AG20443 (cell line): ENCODE measurements at places on chromosomes 7 and 10.
A peak's percentile ranks its signal among the peaks of the same experiment; 100 is the strongest.

- DNase-seq: no peak
These were observed 4.8 kb downstream of the BTRC start for GRCh38 chr10:101358706-101359300.

DNA sequence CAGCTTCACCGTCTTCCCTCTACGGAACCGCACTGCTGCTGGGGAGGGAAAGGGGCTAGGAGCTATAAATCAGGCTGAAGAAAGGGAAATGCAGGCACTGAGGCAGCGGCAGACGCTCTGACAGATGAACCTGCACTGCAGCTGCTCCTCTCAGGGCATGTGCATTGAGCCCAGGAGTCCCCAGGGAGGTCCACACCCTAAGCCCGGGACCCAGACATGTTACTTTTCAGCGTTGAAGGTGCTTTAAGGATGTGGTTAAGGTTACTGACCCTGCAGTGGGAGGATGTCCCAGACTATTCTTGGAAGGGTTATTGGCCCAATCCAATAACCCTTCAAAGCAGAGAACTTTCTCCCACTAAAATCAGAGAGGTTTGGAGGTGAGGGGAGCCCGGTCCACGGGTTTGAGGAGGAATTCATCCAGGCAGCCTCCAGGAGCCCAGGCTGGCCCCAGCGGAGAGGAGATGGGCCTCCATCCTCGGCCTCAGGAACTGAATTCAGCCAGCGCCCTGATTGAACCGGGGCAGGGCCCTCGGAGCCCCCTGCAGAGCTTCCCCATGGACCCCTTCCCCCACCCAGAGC lies 75.4 kb downstream of the ADARB2 start:
- DNase-seq: no peak

DNA sequence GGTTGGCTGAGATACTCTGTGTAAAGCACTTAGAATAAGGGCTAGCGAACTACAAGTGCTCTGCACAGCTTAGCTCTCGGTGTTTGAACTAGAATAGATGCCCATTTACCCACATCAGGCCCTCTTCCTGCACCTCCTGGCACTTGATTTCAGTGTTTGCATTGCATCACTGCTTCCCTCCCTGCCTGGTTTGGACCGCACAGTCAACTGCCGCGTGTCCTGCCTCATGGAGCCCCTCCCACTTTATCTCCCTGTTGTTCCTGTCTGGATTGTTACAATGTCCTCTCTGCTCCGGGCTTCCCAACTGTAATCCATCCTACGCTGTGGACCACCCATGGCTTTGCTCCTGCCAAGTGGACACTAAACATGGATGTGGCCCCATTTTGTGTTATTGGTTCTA lies 2.3 kb downstream of the FAM107B start:
- DNase-seq: no peak

DNA sequence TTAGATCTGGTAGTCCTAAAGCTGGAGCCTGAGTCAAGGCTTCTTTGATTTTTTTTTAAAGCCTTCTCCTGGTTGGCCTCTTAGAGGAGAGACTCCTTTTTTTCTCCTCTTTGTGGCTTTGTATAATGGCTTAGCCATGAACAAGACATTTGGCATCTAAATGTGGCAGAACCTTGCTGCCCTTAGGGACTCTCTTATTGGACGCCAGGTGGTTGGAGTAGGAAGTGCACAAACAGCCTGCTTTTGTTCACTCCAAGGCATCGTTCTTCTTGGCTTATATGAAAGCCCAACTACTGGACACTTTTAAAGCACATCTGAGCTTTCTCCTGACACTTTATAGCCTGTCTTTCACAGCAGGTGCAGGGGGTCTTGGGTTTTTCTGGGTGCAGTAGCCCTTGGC lies 25.0 kb downstream of the ZPBP start:
- peak; percentile 29 for DNase-seq

DNA sequence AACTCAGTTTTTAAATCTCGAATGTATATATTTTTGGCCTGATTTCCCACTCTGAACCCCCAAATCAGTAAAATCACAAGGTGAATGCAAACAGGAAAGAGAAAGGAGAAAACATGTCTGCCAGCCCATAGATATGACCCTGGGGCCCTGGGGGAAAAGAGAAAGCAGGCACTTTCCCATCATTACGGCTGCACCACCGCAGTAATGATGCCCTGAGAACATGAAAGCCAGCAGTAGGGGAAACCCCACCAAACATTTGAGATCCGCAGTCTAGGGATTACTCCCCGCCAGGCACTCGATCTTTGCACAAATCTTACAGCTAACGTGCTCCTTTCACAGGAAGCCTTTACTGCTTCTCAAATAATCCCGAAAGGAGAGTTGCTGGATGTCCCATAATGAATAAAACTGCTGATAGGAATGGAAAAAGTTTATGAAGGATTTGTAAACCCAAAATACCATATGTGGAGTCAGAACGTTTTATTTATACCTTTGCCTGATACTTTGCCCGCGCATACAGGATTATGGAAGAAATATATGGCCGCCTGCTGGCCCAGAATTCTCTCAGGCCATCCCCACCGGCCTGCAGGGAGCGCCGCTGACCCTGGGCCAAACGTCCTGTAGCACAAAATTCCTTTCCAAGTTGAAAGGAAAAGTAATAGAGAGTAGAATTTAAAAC lies 180.0 kb upstream of the INHBA start:
- no peak for DNase-seq

- DNase-seq: no peak
These were observed 44.6 kb downstream of the COL28A1 start for GRCh38 chr7:7491044-7491443.

DNA sequence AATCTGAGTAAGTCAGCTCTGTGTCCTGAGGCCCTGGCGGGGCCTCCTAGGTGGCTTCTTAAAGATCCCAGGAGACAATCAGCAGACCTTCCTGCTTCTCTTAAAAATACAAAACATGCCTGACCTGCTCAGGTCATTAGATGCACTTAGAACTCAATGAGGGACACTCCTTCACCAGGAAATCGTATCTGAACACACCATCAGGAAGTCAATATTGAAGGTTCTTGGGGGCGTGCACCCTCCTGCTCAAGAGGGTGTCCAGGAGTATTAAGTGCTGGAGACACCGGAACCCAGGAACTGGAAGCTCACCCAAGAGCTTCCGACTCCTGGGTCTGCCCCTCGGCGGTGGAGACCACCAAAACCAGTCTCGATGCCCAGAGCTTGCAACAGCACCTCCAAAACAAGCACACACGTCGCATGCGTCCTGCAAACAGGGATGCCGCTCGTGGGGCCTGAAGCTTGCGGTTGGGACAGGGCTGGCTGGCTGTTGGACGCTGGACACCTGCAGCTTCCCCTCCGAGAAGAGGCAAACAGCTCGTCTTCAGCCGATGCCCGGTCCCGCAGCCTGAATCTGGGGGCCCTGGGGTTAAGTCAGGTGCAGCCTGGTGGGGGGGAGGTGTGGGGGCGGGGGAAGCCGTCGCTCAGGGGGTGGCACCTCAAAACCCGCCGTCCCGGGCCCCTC lies 803 bp downstream of the RAPGEF5 start:
- DNase-seq: peak; percentile 18

DNA sequence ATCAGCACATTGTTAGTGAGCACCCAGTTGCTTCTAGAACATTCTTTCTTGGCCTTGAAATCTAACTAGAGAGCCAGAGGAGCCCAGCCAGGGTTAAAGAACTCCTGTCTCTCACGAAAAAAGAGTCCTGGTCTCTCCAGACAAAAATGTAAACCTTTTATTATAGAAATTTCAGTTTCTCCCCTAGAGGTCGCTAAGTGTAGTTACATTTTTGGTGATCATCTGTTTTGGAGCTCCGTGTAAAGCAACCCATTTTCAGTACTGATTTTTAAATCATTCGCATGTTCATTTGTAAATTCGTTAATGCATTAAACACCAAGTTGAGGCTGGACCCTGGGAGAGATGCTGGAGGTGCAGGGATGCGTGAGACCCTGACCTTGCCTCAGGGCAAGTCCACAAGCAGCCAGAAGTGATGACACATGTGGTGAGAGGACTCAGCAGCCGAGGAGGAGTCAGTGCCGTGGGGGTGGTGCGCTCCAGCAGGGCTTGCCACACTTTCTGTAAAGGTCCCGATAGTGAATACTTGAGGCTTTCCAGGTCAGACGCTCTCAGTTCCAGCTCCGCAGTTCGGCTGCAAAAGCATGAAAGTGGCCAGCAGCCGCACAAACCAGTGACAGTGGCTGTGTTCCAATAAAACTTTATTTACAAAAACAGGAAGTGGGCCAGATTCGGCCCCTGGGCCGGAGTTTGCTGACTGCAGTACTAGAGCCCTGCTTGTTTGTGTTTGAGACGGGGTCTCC lies 578.6 kb upstream of the FOXK1 start:
- no peak for DNase-seq

- no peak for DNase-seq
These were observed 15.5 kb upstream of the ICA1 start for GRCh38 chr7:8277394-8277982.

DNA sequence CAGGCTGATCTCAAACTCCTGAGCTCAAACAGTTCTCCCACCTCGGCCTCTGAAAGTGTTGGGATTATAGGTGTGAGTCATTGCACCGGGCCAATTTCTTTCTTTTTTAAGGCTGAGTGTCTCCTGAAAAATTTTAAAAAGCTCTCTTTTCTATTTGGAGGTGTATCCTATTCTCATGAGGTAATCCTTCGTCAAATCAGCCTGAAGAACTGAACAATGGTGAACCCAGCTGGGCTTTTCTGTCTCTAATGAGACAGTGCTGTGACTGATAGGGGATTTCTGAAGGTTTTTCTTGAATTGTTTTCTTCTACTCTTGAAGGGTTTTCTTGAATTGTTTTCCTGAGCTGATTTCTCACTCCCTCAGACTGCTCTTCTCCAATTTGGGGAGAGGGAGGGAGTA lies 30.9 kb upstream of the CALU start:
- no peak for DNase-seq

- no peak for DNase-seq
These were observed 227.7 kb downstream of the FANK1 start for GRCh38 chr10:126124046-126124445.

DNA sequence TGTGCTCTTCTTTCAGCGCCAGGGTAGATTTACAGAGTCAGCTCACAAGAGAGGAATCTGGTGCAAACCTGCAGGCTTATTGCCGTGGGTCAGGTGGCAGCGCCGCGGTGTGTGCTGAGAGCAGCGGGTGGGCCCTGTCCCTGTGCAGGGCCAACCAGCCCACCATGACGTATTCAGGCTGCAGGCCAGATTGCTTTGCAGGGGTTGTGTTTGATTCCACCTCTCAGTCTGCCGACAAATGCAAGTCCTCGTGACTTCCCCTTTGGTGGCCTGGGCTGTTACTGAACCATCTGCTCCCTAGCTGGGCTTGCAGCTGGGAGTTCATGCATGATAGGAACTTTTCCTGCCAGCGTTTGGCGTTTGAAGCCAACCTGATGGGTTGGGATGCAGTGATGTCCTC lies 66.7 kb upstream of the LEP start:
- DNase-seq: no peak

DNA sequence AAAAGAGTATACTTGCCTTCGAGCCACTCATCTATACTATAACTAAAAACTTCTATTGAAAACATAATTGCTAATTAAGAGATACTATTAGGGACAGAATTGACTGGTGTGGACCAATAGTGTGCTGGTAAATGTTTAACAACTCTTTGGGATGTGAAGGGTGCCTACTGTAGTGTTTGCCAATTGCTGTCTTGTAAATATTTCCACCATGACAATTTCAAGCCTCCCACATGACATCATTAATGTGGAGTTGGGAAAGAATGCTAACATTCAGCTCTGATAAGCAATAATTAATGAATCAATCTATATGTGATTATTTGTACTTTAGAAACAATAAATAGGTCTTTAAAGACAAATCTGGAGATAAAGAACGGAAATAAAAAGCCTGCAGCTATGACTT lies 136.8 kb downstream of the DGKB start:
- no peak for DNase-seq

DNA sequence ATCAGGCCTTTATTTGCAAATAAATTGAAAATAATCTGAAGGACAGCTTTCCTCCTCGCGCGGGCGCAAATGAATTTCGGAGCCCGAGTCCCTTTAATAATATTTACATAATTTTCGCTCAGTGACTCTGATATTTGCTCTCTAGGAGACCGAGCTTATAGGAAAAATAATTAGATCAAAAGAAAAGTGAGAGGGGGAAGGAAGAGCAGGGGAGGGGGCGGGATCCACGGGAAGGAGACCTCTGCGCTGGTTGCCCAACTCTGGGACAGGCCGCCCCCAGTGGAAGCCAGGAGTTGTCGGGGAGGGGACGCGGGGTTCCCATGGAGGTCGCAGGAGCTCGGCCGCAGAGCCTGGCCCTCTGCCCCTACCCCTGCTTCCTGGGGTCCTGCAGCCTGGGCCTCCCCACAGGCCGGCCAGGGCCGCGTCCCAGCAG lies 5.8 kb downstream of the UNCX start:
- no peak for DNase-seq

- DNase-seq: no peak
These were observed 50.3 kb downstream of the TPK1 start for GRCh38 chr7:144785521-144785920.

- peak; percentile 35 for DNase-seq
These were observed 8.8 kb downstream of the OGDH start for GRCh38 chr7:44615149-44615611.

GRCh38 chr7:35630024-35630972 lies 64.6 kb downstream of the HERPUD2 start:
- peak; percentile 50 for DNase-seq

DNA sequence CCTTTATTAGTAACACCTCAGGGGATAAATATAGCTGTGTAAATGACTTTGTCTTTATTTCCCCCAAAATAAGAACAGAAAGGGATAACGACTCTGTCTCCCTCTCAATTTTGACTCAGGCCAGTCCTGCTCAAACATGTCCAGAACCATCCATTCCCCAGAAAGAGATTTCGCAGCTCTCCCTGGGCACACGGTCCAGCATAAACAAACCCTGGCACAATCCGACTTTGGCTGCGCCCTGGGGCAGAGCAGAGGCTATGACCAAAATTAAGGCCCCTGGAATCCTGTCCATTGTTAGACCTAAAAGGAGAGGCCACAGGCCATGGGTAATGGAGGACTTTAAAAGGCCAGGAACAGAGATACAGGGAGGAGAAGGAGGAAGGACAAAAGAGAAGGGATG lies 99.1 kb downstream of the PRPF18 start:
- no peak for DNase-seq

GRCh38 chr7:135690566-135690965 lies 28.3 kb downstream of the STMP1 start:
- DNase-seq: peak; percentile 70

GRCh38 chr7:29488203-29488970 lies 75.2 kb upstream of the PRR15 start:
- DNase-seq: no peak

GRCh38 chr7:30468041-30468440 lies 10.5 kb downstream of the NOD1 start:
- no peak for DNase-seq
